SJCRH30 (cell line): ENCODE measurements at places on chromosomes 3 and 15.

- no peak overlapping the region for H3K4me3 ChIP-seq
- 0 out of 2 replicates have a peak, but pooled peaks cover 3% of the 10 kb centered on the region for H3K27me3 ChIP-seq
- H3K36me3 ChIP-seq = no peaks in the 10 kb centered on the region; the same call in 1 of the 2 replicates
Measured at GRCh38 chr15:39321977-39322376, 258.9 kb upstream of the THBS1 start.

GRCh38 chr3:192935441-192935840, 17.8 kb upstream of the MB21D2 start:
- H3K4me1 ChIP-seq = peaks cover 3% of the 10 kb centered on the region
- H3K27ac ChIP-seq = no peak overlapping the region
- no peaks in the 10 kb centered on the region for H3K36me3 ChIP-seq
- H3K4me3 ChIP-seq = no peak overlapping the region

DNA sequence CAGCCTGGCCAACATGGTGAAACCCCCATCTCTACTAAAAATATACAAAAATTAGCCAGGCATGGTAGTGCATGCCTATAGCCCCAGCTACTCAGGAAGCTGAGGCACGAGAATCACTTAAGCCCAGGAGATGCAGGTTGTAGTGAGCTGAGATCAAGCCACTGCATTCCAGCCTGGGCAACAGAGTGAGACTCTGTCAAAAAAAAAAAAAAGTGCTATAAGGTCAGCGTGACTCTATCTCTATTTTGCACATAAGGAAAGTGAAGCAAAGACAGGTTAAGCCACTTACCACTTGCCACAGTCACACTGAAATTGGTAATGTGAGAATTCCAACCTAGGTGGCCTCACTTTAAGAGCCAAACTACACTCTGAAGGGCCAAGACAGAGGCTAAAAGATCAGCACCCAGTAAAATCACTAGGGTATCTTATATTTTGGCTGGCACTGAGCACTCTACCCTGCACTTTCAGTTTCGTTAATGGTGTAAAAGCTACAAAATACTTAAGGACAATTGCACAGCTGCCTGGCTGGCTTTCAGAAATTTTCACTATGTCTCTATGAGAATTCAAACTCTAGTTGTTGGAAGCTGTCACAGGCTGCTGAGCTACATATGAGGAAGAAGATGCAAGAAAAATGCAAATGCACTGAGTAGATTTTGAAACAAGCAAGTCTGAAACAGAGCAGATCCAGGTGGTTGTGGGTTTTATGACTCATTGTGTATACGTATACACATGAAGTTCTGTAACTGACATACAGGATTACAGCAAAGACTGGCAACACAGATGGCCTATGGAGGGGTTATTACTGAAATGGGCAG, 32.7 kb downstream of the TRANK1 start:
- no peak for DNase-seq
- no peaks in the 10 kb centered on the region for H3K27me3 ChIP-seq
- no peak overlapping the region for H3K4me3 ChIP-seq
- H3K4me1 ChIP-seq = no peaks in the 10 kb centered on the region

GRCh38 chr3:102511639-102512038, 76.8 kb downstream of the ZPLD1 start:
- no peak overlapping the region for H3K4me3 ChIP-seq
- DNase-seq = no peak

- H3K4me3 ChIP-seq = no peak overlapping the region
- H3K4me1 ChIP-seq = peaks cover 32% of the 10 kb centered on the region
- DNase-seq = no peak
- no peaks in the 10 kb centered on the region for H3K27me3 ChIP-seq
Measured at GRCh38 chr3:123629747-123630047, 44.8 kb upstream of the HACD2 start.

DNA sequence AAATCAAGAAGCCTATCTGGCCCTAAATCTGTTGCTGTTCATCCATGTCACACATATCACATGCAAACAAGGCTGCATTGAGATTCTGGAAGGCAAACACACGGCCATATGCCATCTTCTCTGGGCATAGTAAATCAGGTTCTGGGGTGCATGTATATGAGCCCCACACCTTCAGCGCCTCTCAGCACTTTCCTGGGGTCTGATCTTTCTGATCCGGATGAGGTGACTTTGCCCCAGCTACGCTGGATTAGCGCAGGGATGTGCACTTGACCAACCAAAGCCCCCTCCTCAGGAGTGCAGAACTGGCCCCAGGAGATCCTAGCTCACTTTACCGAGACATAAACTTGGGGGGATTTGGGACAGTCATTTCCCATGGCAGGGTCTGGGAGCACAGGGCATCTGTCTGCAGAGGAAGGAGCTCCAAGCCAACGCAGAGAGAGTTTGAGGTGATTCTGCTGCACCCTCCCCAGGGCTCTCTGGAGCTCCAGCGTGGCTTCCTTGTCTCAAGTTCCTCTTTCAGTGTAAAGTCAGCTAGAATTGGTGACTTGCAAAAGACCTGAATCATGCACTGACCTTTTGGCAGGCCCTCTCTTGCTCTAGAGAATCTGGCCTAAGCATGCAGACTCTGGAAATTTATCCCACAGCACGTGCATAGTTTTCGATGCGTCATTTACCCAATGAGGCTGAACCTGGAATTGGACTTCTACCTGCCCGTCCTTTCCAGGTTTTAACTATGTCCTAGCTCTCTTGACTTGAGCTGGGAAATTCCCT, 63.5 kb upstream of the KLF13 start:
- no peaks in the 10 kb centered on the region for H3K27me3 ChIP-seq
- DNase-seq = no peak
- no peak overlapping the region for H3K27ac ChIP-seq
- peaks cover 43% of the 10 kb centered on the region for H3K4me1 ChIP-seq
